Neuronal stem cell (in vitro differentiated cells): ENCODE measurements at places on chromosomes 7 and 10.

GRCh38 chr10:48981310-48981907 lies 41.8 kb upstream of the LRRC18 start:
- peak; percentile 44 for DNase-seq

GRCh38 chr7:70935854-70936253 lies 196.1 kb upstream of the GALNT17 start:
- no peak for DNase-seq

GRCh38 chr10:78630944-78631838 lies 437.6 kb upstream of the ZMIZ1 start:
- no peak for DNase-seq

DNA sequence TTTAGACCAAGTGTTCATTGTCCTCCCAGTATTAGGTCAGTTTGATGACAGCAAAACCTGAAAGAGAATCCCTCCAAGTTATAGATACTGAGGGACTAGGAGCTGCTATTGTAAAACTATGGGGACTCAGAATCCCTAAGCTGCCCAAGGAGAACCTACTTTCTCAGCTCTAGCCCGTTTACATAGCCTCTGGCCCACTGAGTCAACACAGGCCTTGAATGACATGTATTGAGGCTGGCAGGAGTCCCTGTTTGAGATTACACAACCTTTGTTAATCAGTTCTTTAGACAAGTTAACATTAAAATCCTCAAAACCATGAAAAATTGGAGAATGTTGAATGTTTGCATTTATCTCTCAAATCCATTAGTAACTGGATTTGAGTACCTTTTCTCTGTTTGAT lies 1079.0 kb downstream of the KCNMA1 start:
- no peak for DNase-seq

DNA sequence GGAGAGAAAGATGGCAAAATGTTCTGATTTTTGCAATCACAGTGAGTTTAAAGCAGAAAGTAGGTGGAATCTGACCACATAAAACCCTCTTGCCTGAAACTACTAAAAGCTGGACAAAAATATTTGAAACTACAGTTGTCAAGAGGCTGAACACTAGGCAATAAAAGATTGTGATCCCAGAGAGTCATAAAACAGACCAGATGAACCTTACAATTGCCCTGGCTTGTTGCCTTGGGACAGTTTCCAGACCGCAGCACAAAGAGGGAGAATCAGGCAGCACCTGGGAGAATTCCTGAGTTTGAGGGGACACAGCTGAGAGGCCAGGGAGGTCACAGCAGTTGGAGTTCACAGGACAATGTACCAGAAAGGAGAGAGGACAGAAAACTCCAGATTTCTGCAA lies 107.3 kb upstream of the NANOS1 start:
- DNase-seq: no peak

DNA sequence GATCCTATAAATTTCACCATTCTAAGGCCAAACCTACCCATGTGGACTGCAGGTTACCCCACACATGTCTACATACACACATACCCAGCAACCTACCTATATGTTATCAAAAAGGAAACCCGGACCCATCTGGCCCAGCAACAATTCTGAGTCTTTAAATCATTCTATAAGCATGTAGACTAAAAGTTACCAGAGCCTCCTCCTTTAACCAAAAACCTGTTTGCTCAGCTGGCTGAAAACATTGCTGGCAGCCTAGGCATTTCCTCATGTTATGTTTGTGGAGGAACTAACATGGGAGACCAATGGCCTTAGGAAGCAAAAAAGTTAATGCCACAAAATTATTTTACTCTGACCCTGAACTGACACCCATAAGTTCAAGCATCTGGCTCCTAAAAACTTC lies 5.3 kb upstream of the ADCK2 start:
- no peak for DNase-seq

GRCh38 chr7:143909863-143910262 lies 7.9 kb upstream of the TCAF1 start:
- DNase-seq: no peak

DNA sequence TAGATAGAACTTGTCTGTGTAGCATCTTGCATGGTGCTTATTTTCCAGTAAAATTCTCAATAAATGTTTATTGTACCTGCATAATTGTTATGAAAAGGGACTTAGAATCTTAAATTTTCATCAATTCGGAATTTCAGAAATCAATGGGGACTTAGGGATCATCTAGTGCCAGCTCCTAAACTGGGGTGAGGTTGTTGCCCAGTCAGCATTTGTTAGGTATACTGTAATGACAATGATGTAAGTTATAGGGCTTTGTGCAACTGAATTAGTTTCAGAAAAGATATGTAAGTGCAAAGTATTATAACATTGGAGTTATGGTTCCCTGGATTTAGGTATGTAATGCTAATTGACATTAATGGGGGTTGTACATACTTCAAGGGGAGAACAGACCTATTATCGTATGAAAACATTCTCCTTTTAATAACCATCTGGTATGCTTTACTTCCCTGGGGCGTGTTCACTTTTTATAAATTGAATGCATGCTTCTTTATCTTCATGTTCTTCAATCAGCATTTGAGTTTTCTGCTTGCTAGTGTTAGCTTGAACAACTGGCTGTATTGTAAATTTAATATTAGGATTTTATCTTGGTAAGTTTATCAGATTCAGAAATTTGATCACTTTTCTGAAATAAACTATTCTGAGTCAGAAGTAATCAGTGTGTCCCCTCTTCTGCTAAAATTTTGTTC lies 270.3 kb downstream of the BBS9 start:
- no peak for DNase-seq

- no peak for DNase-seq
Observed at GRCh38 chr10:117865945-117866344, 180.8 kb downstream of the RAB11FIP2 start.

GRCh38 chr10:72370201-72370722 lies 15.5 kb upstream of the DNAJB12 start:
- DNase-seq: no peak

- DNase-seq: no peak
Observed at GRCh38 chr7:21076574-21076973, 289.9 kb upstream of the SP8 start.

- no peak for DNase-seq
Observed at GRCh38 chr10:21193196-21193595, 296.1 kb upstream of the NEBL start.

- no peak for DNase-seq
Observed at GRCh38 chr10:71462062-71462935, 65.6 kb downstream of the CDH23 start.

DNA sequence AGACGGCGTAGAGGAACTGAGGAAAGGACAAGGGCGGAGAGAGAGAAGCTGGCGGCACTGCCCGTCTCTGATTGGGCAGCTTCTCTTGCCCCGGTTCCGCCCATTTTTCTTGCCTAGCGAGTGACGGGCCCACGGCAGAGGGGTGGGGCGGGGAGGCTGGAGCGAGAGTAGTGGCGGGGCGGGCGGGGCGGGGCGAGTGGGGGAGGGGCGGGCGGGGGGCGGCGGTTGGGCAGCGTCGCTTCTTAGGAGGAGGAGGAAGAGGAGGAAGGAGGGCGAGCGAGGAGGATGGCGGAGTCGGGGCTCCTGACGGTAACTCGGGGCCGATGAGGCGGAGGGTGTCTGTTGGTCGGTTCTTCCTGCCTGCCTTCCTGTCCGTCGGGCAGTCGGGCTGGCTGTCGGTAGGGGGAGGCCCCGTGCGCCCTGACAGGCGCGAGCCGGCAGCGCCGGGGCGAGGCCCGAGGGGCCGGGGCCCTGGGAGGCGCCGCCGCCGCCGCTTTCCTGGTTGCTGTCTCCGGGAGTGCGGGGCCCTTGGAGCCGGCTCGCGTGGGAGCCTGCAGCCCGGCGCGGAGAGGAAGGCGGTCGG lies at the start of gene SHOC2:
TSS of gene SHOC2 (plus strand) at position 256 of the 583 bp plus-strand sequence. CDS start 44,755 bp downstream, outside the sequence.
- no peak for DNase-seq

- DNase-seq: peak; percentile 62
Observed at GRCh38 chr7:27199849-27200760, at the start of gene HOXA13. HOXA13 (minus strand) TSS chr7:27200091; CDS start chr7:27200077, 14 bp downstream.

DNA sequence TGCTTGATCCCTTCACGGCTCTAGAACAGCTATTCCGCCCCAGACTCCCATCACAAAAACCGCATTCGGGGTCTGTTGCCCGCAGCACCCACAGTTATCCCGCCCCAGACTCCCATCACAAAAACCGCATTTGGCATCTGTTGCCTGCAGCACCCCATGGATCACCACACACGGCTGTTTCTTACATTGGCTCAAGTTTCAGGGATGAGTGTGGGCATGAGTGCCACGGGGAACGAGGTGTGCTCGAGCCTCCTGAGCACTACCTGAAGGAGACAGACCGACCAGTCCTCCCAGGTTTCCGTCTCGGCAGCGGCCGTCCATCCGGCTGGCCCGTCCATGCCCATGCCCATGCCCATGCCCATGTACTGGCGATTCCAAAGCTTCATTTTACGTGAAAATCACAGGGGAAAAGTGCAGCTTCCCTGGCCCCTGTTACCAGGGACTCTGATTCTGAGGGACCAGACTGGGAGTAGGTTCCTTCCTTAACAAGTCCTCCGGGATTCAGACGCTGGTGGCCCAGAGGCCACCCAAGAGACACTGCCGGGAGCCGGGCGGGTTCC lies 66.4 kb upstream of the INSIG1 start:
- no peak for DNase-seq

DNA sequence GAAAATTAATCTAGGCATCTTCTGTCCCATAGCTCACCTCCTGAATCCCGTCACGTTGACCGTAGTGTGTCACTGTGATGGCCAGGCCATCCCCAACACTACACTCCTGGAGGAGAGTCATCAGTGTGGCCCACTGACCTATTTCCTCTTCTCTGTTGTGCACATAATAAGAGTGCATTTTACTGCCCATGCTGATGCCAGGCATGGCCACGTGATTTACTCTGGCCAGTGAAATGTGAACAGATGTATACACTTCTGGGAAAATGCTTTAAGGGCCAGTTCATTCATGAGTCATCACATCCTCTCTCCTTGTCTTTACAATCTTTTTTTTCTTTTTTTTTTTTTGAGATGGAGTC lies 101.9 kb upstream of the PIP4K2A start:
- DNase-seq: no peak

- DNase-seq: no peak
Observed at GRCh38 chr10:125054669-125055268, 105.6 kb downstream of the CTBP2 start.

- DNase-seq: no peak
Observed at GRCh38 chr10:111972109-111972508, 211.5 kb downstream of the GPAM start.

- DNase-seq: no peak
Observed at GRCh38 chr10:12847361-12847975, 154.0 kb downstream of the CCDC3 start.

DNA sequence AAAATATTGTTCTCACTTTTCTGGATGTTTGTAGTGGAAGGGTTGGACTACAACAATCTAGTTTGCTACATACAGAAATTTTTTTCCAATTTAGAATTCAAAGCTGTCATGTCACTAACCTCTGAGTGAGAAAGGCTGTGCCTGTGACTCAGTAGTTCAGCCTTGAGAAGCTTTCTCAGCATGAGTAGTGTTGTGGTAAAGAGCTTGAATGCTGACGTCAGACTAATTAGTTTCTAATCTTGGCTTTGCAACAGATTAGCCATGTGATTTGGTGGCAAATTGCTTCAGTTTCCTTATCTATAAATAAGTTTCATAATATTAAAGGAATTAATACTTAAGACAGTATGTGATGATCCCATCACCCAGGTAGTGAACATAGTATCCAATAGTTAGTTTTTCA lies 83.8 kb downstream of the ABCA13 start:
- DNase-seq: no peak

GRCh38 chr7:125316466-125316865 lies 386.8 kb upstream of the POT1 start:
- peak; percentile 35 for DNase-seq

GRCh38 chr7:92778972-92779371 lies 57.4 kb downstream of the CDK6 start:
- DNase-seq: no peak

DNA sequence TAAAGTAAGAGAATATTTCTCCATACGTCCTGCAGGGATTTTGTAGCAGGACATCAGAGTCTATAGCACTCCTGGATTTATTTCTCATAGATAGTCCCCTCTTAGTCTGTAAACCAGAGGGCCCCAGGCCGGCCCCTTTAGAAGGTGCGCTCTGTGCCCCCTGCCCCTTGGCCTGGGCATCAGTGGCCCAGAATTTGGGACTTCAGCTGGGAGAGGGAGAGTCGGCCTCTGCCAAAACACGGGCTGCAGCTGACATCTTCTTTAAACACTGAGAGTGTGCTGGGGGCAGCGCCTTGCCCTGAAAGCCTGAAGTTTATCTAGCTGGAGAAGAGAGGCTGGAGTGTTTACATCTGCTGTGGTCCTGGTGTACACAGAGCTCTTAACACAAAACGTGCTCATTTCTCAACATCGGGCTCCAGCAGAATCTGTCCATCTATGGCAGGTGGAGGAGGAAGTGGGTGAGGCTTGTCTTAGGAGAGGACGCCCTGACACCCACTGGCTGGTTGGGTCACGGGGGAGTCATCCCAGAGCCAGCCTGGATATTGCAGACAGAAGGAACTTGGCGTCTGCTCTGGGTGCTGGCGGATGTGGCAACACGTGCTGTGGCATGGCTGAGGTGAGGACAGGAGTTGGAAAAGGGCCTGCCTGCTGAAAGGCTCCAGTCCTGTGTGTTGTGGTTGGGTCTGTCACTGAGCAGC lies 5.0 kb upstream of the TACR2 start:
- no peak for DNase-seq

DNA sequence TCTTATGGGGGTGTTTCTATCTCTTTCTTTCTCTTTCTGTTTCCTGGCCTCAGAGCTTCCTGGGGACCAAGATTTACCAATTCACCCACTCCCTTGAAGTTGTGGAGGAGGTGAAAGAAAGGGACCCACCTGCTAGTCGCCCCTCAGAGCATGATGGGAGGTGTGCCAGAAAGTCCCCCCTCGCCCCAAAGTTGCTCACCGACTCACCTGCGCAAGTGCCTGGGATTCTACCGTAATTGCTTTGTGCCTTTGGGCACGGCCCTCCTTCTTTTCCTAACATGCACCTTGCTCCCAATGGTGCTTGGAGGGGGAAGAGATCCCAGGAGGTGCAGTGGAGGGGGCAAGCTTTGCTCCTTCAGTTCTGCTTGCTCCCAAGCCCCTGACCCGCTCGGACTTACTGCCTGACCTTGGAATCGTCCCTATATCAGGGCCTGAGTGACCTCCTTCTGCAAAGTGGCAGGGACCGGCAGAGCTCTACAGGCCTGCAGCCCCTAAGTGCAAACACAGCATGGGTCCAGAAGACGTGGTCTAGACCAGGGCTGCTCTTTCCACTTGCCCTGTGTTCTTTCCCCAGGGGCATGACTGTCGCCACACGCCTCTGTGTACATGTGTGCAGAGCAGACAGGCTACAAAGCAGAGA lies 12.2 kb downstream of the AQP1 start:
- no peak for DNase-seq

DNA sequence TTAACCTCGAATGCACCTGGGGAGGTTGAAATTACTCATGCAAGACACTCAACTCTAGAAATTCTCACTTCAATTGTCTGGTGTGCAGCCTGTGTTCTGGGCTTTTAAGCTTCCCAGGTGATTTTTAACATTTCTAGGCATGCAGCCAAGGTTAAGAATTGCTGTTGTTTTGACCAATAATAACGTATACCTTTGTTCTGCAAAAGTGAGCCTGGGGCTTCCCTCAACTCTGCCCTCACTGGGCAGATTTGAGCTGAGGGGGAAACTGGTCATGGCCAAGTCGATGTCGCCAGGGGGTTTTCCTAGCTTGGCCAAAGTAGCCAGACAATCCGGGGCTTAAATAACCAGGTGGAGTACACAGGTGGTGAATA lies 568 bp downstream of the PRSS2 start:
- DNase-seq: no peak

- no peak for DNase-seq
Observed at GRCh38 chr7:80775897-80776296, 137.5 kb downstream of the CD36 start.
